ENCODE measurements at places on chromosomes 2 and 18.
A peak's percentile ranks its signal among the peaks of the same experiment; 100 is the strongest.

- DNase-seq, result no peak
Measured at GRCh38 chr18:56899660-56900059, 247.2 kb upstream of the BOD1L2 start.

DNA sequence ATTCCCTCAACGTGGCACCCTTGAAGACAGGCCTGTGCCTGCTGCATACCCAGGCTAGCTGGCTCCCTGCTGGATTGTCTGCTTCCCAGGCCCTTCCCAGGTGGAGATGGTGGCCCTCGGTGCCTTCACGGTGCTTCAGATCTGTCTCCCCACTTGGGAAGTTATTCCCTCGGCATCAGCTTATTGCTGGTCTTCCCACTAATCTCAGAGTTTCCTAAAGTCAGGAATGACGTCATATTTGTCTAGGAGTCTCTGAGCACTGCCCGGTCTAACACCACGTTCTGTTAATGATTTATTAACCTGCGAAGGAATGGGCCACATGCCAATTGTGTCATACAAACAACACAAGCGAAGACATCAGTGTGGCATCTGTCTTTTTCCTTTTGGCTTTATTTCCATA is 269.8 kb upstream of the ID2 start:
- no peak for DNase-seq

DNA sequence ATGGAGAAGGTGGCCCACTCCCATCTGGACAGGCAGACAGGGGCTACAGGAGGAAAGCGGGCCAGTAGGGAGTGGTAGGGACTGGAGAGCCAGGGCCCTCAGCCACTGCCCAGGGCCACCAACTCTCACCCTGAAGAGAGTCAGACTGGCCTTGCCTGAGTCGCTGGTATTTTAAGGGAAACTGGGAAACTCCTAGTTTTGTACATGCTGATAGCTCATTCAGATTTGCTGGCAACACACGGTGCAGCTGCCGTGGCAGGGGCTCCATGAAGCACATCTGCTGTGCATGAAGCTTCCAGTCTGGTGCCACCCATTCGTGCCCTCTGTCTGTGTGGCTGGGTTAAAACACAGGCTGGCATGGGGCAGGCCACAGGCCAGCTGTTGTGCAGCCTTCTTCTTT is 137.3 kb upstream of the GLI2 start:
- no peak for DNase-seq

DNA sequence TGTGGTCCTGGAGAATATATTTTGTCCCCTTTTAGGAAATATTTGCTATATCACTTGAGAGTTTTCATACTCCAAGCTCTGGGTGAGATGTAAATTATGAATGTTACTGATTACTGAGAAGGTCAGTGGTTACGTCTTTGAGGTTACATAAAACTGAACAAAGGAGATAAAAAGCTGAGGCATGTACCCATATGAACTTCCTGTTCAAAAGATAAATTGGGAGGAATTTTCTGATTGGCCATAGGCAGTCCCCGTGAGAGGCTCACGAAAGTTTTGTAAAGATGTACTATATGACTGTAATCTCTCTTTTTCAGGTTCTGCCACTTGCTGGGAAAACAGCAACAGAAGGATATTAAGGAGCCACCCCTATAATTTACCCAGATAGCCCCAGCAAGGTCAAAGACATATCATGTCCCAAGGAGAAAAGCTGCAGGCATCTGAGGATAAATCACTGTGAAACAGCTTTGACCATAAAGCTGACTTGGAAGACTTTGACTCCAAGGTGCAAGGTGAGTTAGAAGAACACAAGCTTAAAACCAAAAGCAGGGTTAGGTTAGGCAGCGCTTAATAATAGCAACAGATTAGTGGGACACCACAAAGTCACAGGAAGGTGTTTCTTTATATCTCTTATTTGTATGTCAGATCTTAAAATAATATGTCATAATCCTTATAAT is 90.4 kb downstream of the OSBPL6 start:
- DNase-seq, result no peak

DNA sequence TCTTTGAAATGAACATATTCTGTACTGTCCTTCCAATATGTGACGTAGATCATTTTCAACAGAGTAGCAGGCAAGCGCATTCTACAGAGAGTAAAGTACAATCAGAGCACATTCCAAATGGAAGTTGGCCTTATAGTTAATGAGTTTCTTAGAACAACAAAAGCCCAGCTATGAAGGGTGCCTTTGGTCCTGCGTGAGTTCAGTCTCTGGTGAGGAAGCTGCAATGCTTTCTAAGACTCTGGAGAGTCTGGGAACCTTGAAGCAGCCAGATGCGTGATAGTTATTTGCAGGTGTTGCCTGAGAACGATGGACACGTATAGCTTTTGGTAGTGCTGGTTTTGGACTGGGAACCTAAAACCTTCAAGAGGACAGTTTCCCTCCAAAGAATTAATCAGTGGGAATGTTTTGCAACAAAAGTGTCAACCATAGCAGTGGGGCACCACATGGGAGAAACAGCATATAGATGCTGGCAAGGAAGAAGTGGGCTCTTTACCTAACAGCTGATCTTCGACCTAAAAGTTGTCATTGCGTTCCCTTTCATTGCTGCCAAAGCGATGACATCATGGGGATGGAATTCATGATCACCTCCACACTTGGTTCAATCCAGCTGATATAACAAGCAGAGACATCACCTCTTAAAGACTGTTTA is 9.3 kb upstream of the SNORC start:
- DNase-seq, result no peak

- no peak for DNase-seq
Measured at GRCh38 chr2:16128746-16129610, 188.6 kb downstream of the MYCN start.

- DNase-seq, result no peak
Measured at GRCh38 chr18:524466-524865, 24.0 kb upstream of the COLEC12 start.

DNA sequence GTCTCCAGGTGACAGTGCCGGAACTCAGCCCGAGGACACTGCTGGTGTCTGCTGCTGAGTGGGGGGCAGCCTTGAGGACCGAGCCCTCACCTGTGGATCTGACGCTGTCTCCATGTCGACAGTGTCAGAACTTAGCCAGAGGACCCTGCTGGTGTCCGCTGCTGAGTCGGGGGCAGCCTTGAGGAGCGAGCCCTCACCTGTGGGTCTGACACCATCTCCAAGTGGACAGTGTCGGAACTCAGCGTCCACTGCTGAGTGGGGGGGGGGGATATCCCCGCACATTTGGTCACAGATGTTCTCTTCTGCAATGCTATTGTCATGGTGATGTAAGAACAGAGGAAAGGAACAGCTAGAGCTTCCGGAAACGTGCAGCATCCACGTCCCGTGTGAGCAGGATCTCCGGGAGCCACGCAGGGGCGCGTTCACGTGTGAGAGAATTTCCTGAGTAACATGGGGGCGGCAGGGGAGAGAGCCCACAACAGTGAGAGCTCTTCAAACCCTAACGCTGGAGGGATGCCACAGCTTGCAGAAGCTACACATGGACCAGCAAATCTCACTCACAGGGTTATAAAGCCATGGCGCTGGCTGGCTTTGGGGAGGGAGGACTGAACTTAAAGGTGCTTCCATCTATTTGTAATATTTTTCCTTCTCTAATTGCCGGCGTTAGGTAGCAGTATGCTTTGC is 250.7 kb upstream of the SALL3 start:
- no peak for DNase-seq

- no peak for DNase-seq
Measured at GRCh38 chr2:172046080-172046678, 39.1 kb upstream of the DLX1 start.

DNA sequence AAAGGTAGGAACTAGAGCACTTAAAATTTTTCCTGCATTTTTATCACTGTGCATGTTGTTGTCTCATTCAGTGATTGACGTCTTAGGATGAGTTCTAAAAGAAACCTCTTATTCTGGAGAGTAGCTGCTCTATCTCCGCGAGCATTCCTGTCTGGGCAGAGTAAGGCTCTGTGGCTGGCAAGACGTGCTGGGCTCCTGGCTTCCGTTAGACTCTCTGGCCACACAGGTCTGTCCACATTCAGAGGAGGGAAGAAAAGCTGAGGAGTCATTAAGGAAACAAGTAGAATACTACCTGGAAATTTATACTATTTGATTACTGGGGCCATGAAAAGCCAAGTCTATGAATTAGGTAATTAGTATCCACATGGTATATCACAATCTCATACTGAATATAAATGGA is 138.0 kb upstream of the DNMT3A start:
- DNase-seq, result no peak

- DNase-seq, result no peak
Measured at GRCh38 chr18:55302167-55302833, 285.7 kb downstream of the TCF4 start.

- DNase-seq, result peak; percentile 79
Measured at GRCh38 chr2:27123302-27124150, at the start of gene ABHD1. Gene ABHD1 (plus strand): TSS chr2:27123815. CDS start chr2:27123949, 134 bp downstream.

- no peak for DNase-seq
Measured at GRCh38 chr2:3117650-3118216, 259.9 kb downstream of the EIPR1 start.

DNA sequence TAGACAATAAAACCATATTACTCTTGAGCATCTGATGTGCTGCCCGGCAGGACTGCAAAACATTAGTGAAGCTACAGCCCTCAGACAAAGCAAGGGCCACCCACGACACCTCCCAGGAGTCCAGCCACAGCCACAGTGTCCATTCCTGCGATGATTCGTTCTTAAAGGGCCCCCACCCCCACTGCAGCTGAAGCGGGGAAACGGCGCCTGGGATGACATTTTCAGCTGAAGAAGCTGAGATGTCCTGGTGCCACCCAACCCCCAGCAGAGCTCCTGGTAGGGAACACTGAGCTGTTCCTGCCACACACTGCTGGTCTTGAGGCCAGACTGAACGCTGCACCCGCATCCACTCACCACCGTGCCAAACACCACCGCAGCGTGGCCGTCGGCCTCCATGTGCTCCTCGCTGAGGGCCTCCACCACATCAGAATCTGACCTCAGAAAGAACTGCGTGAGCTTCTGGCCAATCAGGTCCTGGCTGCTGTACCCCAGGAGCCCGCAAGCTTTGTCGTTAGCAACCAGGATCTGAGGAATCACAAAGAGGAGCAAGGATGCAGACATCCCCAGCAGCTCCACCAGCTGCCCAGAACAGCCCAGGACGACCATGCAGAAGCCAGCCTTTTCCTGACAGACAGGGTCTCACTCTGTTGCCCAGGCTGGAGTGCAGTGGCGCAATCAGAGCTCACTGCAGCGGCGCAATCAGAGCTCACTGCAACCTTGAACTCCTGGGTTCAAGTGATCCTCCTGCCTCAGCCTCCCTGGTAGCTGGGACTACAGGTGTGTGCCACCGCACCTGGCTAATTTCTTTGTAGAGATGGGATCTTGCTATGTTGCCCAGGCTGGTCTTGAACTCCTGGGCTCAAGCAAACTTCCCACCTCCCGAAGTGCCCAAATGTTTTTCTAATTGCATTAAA is 9.5 kb downstream of the PASK start:
- no peak for DNase-seq

DNA sequence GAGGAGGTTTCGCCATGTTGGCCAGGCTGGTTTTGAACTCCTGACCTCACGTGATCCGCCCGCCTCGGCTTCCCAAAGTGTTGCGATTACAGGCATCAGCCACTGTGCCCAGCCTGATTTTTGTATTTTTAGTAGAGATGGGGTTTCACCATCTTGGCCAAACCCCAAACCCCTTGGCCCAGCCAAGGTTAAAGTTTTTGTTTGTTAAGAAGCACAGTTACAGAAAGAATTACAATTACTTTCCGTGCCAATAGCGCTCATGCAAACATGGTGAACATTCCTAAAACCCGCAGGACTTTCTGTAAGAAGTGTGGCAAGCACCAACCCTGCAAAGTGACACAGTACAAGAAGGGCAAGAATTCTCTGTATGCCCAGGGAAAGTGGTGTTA is 26.1 kb downstream of the ITSN2 start:
- DNase-seq, result no peak

All from ascending aorta (tissue), 2 donors.